ENCODE measurements at places on chromosomes 6 and 20.

GRCh38 chr6:52352239-52353018 lies 9.5 kb upstream of the PAQR8 start:
- no peak for DNase-seq

- no peak for DNase-seq
Measured at GRCh38 chr20:30168800-30169138, 1088.7 kb upstream of the DEFB115 start.

DNA sequence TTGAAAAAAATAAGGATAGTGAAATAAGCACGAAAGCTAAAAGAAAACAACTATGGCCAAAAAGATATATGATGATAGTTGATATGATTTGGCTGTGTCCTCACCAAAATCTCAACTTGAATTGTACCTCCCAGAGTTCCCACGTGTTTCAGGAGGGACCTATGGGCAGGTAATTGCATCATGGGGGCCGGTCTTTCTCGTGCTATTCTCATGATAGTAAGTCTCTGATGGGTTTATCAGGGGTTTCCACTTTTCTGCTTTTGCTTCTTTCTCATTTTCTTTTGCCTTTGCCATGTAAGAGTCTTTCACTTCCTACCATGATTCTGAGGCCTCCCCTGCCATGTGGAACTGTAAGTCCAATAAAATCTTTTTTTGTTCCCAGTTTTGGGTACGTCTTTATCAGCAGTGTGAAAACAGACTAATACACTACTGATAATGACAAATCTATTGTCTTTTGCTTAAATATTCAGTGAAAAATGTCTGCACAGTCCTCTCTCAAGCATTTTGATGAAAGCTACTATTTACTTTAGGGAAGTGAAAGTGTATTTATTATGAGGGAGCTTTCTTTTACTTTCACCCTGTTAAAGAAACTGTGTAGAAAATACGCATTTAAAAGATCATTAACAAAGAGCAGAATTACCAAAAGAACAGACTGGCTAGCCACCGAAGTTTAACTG lies 389.1 kb downstream of the HTR1B start:
- DNase-seq, result no peak

GRCh38 chr6:98957450-98957849 lies 9.7 kb upstream of the FBXL4 start:
- DNase-seq, result no peak

DNA sequence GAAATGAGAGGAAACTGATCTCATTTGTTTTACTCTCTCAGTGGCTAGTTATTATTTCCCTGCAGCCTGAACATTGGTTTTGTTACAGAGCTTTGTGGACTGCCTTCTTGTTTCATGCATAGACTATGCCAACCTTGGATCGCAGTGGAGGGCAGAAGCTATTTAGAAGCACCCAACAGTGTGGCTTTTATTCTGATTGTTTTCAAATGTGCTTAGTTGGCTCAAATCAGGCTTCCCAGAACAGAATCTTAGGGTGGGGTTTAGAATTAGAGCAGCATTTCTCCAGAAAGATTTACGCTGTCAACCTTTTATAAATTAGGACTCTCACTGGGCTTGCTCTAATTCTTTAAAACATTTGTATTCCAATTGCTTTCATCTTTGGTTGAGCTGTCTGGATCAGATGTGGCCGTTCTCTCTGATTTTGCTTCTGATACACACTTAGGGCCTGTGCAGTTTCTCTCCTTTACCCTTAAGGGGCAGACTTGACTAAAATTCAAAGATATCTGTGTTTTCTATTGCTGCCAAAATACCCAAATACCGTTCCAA lies 210.3 kb downstream of the BCKDHB start:
- DNase-seq, result no peak

- DNase-seq, result no peak
Measured at GRCh38 chr6:155377061-155377460, 62.8 kb upstream of the TFB1M start.

DNA sequence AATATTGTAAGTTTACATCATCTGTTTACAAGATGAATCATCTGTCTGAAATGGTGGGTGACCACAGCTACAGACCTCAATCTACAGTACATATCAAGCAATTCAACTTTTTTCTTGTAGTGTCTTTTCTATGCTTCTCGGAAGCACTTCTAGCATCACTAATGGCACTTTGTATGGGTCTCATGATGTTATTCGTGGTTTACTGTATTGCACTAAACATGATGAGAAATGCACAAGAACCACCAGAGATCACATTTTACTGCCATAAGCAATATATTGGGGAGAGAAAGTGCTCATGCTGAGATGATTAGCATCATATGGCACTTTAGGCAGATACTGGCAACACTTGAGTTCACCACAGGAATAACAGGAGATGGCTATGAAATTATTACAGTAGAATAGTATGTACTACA lies 15.4 kb upstream of the BTBD3 start:
- no peak for DNase-seq

- no peak for DNase-seq
Measured at GRCh38 chr6:123017104-123017682, 21.2 kb downstream of the CLVS2 start.

- peak; percentile 83 for DNase-seq
Measured at GRCh38 chr6:149032599-149033405, 284.7 kb upstream of the TAB2 start.

DNA sequence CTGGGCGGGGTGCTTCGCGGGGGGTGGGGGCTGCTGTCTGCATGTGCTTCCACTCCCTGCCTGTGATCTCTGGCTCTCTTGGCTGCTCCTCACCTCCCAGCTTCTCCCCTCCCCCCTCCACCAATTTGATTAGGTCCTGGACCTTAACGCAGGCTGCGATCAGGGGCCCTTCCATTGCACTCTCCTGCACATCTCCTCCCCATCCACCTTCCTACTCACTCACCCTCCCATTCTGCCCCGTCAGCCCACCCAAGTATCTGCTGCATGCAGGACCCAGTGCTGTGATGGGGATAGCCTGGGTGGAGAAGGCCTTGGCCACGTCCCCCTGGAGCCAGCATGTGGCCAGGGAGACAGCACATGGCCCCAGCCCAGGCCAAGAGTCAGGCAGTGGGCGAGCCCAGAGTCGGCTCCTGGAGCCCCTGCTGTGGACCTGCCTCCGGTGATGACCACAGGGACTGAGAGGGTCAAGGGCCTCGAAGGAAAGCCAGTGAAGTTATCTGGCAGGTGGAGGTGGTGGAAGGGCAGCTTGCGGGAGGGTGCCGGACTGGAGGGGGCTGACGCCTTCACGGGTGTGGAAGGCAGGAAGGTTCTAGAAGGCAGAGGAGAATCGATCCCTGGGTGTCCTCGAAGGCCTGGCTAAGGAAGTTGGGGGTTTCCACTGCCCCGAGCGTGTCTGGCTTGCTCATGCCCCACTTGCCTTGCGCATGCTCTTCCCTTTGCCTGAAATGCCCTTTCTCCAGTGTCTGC lies 40.7 kb downstream of the SRC start:
- DNase-seq, result no peak

DNA sequence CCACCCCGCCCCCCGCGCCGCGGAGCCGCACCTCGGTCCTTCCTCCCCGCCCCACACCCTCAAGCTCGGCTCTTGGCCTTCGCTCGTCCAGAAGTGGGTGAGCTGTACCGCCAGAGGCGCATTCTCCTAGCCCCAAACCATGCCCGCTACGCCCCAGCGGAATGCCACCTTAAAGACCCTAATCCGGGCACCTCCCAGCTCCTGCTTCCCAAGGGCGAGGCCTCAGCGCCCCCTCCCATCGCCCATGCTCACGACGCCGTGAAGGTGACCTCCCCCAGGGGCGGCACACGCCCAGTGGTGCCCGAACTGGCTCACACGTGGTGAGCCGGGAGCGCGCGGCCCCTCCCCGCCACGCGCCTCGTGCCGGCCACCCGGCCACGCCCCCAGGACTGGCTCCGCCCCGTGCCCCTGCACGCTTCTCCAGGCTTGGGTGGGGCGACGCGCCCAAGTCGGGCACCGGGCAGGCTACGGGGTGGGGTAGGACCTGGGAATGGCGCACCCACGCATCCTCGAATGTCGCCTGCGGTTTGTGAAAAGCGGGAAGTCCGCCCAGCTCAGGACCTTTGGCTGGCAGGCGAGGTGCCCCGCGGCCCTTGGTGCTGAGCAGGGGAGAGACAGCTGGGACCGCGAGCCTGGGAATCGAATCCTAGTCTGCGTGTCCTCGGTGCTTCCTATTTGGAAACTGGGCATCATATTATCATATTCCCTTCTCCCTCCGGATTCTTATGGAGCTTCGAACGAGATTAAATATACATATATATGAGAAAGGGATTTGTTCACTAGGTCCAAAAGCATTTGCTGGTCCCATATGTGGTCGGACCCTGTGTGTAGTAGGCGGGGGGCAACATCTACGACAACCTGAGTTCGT lies 941 bp upstream of the SOX12 start:
- peak; percentile 82 for DNase-seq

DNA sequence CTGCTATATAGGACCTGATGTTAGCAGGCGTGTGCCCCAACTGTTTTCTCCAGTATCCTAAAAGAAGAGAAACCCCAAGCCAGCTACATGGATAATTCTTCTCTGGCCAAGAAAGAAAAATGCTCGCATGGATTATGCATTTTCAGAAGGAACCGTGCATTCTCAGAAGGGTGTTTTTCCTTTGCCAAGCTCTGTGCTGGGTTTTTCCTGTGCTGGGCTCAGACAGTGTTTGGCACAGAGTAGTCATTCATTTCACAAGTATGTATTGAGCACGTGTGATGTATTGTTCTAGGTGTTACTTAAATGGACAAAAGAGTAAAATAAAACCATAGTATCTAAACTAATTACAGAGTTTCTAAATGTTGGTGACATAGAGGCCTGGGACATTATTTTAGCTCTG lies 62.7 kb upstream of the ZNF133 start:
- no peak for DNase-seq

DNA sequence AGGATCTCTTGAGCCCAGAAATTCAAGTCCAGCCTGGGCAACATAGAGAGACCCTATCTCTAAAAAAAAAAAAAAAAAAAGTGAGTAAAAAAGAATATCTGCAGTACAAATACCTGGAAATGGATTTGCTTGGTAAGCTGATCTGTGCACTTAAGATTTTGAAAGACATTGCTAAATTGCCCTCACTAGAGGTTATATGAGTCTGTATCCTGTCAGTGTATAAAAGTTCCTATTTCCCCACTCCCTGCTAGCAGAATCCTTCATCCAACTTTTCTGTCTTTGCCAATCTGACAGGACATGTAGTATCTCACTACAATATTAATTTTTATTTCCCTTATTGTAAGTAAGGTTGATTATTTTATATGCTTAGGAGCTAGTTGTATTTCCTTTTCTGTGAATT lies 36.1 kb downstream of the BICRAL start:
- no peak for DNase-seq

DNA sequence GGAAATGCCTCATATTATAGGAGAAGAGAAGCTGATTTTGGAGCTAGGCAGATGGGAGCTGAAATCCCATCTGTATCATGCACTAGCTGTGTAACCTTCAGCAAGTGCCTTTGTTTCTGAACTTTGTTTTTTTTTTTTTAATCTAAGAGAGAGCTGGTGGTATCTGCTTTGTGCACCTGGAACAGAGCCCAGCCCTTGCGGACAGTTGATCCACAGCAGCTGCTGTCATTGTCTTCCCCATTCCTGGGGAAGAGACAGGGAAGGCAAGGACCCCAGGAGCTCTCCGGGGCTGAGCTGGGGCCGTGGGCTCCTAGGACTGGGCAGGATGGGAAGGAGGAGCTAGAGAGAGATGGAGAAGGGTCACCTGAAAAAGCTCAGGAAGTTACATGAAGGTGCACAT lies 92.1 kb downstream of the SYNJ2 start:
- no peak for DNase-seq

DNA sequence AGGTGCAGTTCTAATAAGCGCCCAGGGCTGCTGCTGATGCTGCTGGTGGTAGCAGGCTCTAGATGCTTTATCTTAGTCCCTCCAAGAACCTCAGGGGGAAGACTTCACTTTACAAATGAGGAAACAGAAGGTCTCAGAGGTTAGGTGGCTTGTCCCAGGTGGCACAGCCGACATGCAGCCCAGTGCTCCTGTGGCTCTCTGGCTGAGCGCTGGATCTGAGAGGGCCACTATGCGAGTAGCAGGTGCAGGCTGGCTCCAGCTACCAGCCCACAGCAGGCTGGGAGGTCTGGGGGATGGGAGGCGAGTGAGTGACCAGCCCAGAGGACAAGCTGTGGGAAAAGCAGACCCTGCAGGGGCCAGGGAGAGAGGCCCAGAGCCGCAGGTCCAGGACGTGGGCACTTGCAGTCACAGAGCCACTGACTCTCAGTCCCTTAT lies 90.9 kb downstream of the PRND start:
- DNase-seq, result no peak

- no peak for DNase-seq
Measured at GRCh38 chr20:1667502-1668085, 10.0 kb upstream of the SIRPG start.

- DNase-seq, result no peak
Measured at GRCh38 chr6:9646342-9647070, 768.4 kb downstream of the TFAP2A start.

DNA sequence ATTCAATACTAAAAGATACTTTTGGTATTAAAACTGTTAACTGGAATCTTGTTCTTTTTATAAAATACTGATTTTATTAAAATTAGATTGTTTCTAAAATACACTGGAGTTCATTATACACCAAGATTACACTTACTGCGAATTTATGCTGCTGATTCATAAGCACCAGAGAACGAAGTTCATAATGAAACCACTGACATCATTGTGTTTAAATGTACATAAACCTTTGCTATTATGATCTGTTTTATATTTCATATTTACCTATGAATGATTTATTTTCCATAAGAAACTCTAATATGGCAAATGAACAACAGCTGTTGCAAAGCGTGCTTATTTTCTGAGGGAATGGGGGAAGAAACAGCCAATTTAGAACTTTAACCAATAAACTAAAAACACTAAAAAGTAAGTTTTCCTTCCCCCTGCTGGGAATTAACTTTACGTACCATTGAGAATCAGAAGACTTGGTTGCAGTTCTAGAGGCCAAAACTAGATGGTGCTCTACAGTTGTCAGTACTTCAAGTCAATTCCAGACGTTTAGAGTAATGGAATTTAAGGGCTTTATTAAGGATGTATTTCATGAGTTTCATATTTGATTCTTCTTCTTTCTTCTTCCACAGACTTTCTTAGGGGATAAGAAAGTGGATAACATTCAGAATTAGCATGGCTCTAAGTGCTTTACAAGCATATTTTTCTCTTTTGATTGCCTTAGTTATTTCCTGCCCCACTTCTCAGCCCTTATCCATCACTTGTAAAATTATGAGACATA lies 30.8 kb upstream of the COL19A1 start:
- DNase-seq, result peak; percentile 62

GRCh38 chr6:82415820-82416219 lies 52.2 kb downstream of the TPBG start:
- no peak for DNase-seq

DNA sequence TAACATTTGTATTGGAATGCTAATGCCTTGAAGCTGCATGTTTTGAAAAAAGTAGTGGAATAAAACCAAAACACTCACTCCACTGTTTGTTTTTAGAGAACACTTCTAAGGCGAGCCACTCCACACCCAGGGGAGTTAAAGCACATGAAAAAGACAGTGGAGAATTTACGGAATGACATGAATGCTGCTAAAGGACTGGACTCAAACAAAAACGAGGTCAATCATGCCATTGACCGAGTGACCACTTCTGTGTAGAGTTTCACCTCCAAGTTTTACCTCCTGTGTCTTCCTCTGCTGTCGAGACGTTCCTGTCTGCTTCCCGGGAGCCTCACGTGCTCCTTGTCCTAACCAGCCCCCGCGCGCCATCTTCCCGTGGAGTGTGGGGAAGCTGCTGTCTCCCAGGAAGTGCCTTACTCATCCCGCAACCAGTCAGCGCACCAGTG lies 127.8 kb downstream of the LRRC1 start:
- no peak for DNase-seq

Measured in CD4-positive, alpha-beta T cell treated with Interleukin-4 for 4 hours (primary cell).